ENCODE measurements at places on chromosomes 7 and 10.

DNA sequence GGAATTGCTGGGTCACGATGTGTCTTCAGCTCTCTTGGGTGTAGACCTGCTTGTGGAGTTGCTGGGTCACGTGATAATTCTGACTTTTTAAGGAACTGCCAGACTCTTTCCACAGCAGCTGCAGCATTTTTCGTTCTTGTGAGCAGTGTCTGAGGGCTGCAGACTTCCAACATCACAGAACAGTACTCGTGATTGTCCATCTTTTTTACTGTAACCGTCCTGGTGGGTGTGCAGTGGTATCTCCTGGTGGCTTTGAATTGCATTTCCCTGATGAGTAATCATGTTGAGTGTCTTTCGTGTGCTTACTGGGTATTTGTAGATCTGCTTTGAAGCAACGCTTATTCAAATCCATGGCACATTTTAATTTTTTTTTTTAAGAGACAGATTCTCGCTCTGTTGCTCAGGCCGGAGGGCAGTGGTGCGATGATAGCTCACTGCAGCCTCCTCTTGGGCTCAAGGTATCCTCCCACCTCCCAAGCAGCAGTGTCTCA, 22.7 kb downstream of the INPP5A start:
- DNase-seq, result no peak

DNA sequence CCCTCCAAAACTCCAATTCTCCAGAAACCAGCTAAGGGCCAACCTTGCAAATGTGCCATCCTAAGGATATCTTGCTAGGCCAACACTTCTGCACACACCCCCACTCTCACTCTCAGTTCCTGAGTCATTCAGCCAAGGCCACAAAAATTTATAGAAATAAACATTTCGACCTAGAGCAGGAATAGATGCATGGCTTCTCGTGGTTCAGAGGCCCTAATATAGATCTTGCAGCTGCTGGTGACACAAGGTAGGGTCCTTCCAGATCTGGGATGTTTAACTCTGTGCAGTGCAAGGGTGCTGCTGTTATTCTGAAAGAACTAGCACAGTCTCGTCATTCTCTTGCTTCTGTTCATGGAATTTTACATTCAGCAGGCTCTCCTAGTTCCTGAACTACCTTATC, 369.3 kb downstream of the CALN1 start:
- DNase-seq, result no peak

- DNase-seq, result no peak
These were observed 330.0 kb downstream of the ARL4A start for GRCh38 chr7:13017333-13017857.

- no peak for DNase-seq
These were observed 21.6 kb upstream of the PDCD4 start for GRCh38 chr10:110850099-110850498.

- DNase-seq, result no peak
These were observed 36.5 kb downstream of the BAMBI start for GRCh38 chr10:28713626-28714352.
